ENCODE measurements at places on chromosomes 11 and 22. TPM values are rescaled to one million over a fixed set of nuclear protein-coding genes. Genes with fewer than 3 reads are reported as not detected.

C2CD2L gene
- total RNA-seq, result 37.5 TPM

LMO1 gene
- not detected for total RNA-seq

MS4A12 gene
- total RNA-seq, result not detected

GPR137 gene
- 30.6 TPM for total RNA-seq

DNA sequence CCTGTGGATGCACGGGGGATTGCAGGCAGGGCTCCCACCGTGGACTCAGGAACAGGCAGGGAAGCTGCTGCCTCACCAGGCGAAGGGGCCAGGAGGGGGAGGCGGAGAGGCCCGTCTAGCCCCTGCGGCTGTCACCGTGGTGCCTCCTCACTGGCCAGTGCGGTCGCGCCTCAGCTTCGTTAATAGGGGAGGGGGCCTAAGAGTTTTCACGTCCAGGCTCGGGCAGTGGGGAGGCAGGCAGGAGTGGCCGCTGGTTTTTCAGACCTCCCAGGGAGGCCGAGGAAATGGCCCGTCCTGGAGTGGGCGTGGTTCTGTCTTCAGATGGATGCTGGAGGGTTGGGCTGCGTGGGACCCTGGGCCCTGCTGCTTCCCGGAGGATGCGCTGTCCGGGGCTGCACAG lies 91.1 kb upstream of the B3GAT1 start:
- no peak for DNase-seq

DNA sequence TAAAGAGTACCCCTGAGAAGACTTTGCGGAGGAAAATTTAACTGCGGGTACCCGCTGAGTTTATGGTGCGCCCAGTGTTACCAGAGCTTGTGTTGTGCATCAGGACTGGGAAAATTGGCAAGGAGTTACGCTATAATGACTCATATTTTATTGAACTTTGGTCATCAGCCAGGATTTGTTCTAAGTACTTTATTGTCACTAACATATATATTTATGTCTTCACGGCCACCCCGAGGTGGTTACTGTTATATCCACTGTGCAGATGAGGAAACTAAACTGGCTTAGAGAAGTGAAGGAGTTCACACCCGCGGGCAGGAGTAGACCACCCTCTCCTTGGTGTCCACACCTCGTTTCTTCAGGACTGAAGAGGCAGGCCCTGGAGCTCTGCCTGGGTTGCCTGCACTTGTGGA lies 667 bp downstream of the ACCS start:
- DNase-seq, result no peak

DNA sequence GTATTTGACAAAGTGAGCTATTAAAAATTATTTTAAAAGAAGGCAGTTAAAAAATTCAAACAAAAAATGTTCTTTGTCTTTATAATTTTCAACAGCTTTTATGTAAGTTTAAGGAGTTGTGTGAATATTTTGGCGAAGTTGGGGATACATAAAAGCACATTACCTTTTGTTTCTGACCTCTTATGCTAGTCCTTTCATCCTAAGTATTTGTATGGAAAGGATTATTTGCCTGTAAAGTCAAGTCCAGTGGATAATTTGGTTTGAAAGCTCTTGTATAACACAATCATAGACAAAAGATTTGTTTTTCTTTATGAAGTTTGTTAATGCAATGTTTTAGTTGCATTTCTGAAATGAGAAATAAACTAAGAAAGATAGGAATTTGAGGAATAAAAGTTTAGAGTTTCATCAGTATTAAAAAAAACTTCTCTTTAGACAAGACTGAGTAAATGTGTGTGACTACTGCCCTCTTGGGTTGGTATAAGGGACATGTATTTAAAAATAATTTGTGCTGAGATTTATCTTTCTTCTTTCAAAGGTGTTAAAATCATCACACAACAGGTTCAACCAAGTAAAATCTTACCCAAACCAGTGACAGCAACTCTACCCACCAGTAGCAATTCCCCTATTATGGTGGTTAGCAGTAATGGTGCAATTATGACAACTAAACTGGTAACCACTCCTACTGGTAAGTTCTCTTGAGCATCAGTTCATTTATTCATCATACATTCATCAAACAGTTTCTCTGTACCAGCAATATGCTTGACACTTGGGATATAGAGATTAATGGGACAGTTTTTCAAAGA lies 68.2 kb downstream of the EMSY start:
- DNase-seq, result no peak

- no peak for DNase-seq
Observed at GRCh38 chr11:6932145-6932544, 5.9 kb downstream of the ZNF215 start.

- peak; percentile 29 for DNase-seq
Observed at GRCh38 chr22:21624120-21624879, 5.5 kb downstream of the YDJC start.

DNA sequence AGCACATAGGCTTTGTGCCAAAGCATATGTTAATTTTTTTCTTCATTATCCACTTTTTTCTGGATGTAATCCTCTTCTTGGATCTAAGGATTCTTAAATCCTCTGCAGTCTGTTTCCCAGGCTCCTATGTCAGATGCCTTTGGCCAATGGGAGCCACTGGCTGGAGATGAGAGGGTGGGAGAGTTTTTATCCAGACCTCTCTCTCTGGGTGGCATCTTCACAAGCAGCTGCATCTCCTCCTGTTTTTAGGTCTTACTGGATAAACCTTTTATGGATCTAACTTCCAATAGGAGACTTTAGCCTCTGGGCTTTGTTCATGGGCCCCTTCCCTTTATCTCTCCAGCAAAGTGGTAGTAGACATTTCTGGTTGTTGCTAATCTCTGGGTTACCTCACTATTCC lies 22.4 kb upstream of the MPPED2 start:
- DNase-seq, result no peak

Data from CD4-positive, alpha-beta memory T cell (primary cell).